ENCODE measurements at places on chromosomes 7 and 10.

DNA sequence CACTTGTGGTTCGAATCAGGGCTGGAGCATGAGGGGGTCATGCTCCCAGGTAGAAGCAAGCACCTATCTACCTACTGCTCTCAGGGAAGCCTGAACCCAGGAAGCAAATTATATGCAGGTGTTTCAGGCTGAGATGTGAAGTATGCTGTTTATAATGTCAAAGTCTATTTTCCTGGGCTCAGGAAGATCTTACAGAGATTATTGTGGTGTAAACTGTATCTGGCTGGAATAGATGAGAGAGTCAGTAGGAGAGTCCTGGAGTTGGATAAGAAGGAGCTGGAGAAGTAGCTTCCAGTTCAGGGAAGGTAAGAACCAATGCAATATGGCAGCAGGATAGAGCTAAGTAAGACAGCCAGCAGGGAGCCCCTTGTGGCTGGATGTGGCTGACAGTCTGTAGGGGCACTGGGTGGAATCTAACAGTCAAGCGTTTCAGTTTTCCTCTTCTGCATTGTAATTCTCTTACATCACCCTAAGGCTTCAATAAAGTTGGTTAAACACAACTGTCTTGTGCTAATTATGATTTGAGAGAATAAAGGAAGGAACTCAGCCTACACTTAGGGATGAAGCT lies 105.9 kb upstream of the EEPD1 start:
- DNase-seq, result no peak

DNA sequence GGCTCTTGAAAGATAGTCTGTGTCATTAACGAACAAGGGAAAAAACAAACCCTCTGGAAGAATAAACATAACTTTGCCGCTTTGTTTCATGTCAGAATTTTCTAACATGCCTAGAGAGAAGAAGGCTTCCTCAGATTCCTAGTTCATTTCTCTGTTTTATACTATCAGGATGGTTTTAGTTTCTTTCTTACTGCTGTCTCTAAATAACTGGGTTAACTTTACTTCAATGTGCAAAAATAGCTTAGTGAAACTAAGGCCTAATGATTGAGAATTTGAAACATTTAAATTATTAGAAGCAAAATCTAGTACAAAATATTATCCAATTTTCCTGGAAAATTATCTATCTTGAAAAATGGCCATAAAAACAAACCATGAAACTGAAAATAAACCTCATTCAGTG lies 72.1 kb upstream of the OGDHL start:
- DNase-seq, result no peak

DNA sequence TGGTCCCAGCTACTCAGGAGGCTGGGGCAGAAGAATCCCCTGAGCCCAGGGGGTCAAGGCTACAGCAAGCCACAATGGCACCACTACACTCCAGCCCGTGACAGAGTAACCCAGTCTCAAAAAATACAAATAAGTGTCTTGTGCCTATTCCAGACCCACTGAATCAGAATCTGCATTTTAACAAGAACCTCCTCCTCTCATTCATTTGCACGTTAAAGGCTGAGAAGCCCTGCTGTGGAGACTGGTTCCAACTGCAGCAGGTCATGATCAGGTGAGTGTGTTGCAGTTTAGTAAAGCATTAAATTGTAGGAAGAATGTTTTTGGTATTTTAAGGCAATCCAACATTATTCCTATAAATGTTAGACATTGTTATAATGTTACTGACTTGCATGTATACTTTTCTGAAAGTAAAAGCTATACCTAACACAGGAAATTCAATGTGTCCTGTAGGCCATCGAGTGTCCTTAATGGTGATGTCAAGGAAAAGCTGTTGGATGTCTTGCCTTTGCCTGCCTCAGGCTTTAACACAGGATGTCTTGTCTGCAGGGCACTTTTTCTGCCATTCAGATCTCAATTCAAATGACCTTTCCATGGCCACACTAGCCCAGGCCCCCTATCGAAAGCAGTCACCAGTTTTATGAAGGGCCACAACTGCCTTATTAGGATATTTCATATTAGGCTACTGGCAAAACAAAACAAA lies 30.4 kb downstream of the MKRN1 start:
- DNase-seq, result no peak

GRCh38 chr7:151715666-151716315 lies 161.1 kb downstream of the PRKAG2 start:
- DNase-seq, result no peak

GRCh38 chr10:45423976-45424499 lies 50.0 kb downstream of the ALOX5 start:
- DNase-seq, result no peak

- DNase-seq, result no peak
These were observed 26.6 kb downstream of the FAM3C start for GRCh38 chr7:121369462-121369861.

- no peak for DNase-seq
These were observed 13.4 kb downstream of the DPCD start for GRCh38 chr10:101601541-101601940.
